ENCODE measurements at places on chromosomes 3 and 15. TPM values are rescaled to one million over a fixed set of nuclear protein-coding genes. Genes with fewer than 3 reads are reported as not detected.

DNA sequence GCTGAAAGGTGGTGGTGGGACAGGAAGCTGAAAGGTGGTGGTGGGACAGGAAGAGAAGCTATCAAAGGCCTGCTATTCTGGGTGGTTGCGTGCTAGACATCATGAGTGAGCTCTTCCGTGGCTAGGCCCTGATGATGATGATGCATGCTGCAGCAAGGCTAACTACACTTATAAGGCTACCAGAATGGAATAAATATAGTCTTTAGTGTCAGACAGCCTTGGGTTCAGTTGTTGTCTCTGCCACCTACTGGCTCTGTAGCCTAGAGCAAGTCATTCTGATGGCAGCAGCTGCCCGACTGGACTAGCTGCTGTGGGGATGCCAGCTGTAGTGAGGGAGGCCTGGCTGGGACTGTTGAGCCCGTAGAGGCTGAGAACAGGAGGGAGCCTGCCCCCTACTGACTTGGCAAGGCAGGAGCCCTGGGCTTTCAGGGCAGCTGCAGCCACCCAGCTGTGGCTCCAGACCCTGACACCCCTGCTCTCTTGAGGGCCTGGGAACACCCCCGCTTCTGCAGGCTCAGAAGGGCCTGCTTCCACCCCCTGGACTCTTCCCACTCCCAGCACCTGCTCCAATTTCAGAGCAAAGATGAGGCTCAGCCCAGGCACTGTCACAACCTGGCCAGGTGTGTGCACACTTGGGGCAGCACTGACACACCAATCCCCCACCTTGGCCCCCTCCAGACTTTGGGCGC is 21.4 kb upstream of the ZBED2 start:
- no peak for DNase-seq

- no peak for DNase-seq
Observed at GRCh38 chr15:45637141-45637540, 2.3 kb downstream of the SQOR start.

DNA sequence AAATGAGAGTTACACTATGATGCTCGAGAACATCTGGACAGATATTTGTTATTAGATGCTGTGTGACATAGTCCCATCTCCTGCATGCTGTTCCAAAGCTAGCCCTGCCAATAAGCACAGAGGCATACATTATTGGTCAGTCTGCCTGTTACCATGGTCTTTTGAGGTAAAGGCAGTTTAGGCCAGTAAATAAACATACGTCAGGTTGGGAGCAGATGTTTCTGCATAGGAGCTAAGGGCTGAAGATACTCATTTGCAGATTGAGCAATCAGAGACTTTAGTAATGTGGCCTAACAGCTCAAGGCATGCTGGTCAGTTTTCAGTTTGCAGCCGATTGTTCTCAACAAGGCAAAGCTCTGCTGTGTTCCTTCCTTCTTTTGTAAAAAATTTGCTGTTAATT is 192.9 kb downstream of the ADAMTSL3 start:
- no peak for DNase-seq

ANKRD34C gene
- not detected for total RNA-seq
